ENCODE measurements at places on chromosomes 5 and 9.
A peak's percentile ranks its signal among the peaks of the same experiment; 100 is the strongest.

DNA sequence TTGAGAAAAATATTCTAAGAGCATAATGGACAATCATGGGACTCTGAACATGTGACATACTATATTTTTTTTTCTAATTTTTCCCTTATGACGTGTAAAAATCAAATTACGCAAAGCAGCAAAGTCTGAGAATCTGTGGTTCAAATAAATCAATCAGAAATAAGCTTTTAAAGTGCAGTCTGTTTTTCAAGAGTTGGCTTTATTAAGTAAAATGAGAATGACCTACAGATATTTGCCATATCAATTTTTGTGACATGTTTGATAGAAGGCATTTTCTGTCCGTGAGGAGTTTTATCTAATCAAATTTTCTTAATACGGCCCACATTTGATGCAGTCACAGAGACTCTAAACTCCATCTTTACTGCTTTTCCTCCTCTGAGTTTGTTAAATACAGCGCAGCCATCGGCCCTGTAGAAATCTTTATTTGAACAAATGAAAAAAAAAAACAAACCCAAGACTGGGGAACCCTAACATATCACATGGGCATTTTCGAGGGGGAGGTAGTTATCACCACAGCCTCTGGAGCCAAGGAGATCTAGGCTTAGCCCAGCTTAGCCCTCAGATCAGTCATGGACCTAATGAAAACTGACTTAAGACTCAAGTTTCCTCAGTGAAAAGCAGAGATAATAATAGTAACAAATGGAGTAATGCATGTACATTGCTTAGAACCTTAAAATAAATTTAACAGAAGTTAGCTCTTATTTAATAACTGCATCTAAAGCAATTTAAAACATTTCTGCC, 263.6 kb upstream of the C9orf72 start:
- no peak for DNase-seq

DNA sequence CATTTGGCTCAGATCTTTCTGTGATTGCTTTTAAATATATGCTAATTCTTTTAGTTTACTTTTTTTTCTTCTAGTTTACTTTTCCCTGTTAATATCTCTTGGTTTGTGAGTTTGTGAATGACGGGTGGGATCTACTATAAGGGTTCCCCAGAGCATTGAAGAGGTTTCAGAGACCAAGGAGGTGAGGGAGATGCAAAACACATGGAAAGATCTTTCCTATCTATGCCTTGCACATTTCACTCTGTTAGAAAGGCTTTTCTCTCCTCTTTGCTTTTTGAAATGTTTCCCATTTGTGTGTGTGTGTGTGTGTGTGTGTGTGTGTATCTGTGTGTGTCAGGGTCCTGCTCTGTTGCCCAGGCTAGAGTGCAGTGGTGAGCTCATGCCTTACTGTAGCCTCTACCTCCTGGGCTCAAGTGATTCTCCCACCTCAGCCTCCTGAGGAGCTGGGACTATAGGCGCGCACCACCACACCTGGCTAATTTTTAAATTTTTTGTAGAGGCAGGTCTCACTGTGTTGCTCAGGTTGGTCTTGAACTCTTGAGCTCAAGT, 50.7 kb downstream of the CNTLN start:
- DNase-seq, result no peak

DNA sequence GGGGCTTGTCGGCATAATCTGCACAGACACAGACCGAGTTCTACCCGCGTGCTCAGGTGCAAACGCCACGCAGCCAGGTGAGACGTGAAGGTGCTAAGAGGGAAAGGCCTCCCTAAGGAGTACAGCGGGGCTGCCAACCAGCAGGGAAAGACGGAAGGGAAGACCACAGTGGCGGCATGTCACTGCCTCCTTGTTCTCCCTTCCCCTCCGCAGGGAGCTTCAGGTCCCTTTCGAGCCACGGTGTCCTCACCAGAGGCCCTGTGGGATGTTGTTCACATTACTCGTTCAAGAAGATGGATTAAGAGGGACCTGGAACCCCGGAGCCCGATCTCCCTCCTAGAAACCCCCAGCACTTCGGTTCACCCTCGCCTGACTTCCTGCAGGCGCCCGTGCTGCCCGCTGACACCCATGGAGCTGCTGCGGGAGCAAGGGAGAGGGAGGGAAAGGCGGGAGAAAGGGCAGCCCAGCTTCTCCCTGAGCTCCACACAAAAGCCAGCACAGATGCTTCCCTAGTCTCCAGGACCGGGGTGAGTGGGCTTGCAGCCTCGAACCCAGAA, 686 bp downstream of the BRD9 start:
- DNase-seq, result no peak

DNA sequence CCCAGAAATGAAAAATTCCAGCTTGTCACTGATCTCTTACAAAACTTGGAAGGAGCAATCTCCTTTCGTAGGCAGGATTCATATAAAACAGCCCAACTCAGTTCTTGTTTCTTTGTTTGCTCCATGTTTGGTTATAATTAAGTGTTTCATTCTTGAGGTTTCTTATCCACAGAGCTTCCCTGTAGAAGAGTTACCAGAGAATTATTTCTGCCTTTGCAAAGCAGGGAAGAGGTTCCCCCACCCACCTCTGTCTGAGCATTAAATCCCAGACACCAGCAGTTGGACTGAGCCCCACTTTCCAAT, 34.1 kb upstream of the RAI14 start:
- DNase-seq, result no peak

DNA sequence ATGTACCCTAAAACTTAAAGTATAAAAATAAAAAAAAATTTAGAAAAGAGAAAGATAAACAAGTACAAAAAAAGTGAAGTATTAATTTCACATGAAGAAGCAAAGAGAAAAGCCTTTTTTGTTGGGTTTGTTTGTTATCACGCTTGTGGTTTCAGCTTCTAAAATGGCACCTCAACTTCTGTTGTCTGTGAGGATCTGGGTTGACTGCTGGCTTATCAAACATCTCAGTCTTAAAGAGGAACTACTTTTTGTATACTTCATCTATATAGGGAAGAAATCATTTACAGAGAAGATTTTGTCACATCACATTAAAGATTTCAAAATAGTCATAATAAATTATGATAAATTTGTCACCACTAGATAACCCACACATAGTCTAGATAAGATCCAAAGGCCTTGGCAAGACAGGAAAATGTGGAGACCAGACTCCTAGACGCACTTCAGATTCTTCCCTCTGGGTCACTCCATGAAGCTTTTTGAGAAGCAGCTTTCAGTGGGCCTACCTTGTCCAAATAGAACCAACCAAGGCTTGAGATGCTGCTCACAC, 8.8 kb upstream of the ADGRV1 start:
- DNase-seq, result no peak

GRCh38 chr9:70053864-70054263, 10.2 kb downstream of the MAMDC2 start:
- no peak for DNase-seq

DNA sequence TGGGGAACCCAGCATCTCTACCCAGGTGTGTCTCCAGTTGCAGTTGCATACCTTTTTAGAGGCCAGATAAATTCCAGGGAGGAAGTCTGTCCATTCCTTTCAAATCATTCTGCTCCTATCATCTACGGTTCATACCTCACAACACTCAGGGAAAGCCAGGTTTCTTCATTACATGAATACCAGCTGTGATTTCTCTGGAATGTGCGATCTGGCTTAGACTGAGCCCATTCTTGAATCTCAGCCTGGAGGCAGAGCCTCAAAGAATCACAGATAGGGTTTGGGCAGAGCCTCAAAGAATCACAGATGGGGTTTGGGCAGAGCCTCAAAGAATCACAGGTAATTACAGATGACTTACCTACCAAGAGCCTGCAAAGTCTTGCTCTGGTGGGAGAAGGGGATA, 7.2 kb downstream of the P4HA2 start:
- DNase-seq, result no peak

DNA sequence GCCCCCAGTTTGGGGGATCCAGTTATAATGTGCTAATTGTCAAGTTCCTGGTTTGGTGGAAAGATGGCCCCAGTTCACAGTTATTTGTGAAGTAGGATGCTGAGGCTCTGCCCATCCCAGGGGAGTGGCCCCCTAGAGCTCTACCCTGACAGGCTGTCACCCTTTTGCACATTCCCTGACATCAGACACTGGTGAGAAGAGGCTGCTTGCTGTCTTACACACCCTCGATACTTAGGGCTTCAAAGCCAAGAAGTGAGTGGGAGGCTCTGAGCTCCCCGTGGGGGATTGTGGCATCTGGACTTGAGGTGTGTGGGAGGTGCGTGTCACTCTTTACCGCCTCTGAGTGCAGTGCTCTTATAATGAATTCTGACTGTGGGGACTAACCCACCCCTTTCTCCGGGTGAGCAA, 168.5 kb downstream of the DOCK2 start:
- DNase-seq, result no peak

DNA sequence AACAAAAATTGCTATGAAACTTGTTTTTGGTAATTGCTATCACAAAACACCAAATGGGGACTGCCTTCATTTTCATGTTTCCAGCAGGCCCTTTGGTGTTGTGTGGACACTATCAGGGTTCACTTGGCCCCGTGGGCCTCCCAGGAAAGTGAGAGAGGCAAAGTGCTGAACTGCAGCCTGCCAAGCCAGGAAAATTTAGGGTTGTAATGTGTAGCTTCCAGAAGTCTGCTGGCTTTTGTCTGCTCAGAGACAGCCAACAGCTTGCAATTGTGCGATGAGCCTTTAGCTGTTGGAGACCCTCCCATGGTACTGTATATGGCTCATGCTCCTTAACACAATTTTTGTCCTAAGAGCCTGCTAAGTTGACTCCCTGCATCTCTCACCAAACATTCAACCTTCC, 105.7 kb upstream of the EQTN start:
- no peak for DNase-seq

GRCh38 chr9:114476891-114477469, 28.3 kb downstream of the WHRN start:
- DNase-seq, result no peak

- DNase-seq, result peak; percentile 20
Measured at GRCh38 chr9:123267481-123268198, 746 bp downstream of the STRBP start.

- peak; percentile 26 for DNase-seq
Measured at GRCh38 chr9:107548298-107549142, 59.0 kb upstream of the KLF4 start.

DNA sequence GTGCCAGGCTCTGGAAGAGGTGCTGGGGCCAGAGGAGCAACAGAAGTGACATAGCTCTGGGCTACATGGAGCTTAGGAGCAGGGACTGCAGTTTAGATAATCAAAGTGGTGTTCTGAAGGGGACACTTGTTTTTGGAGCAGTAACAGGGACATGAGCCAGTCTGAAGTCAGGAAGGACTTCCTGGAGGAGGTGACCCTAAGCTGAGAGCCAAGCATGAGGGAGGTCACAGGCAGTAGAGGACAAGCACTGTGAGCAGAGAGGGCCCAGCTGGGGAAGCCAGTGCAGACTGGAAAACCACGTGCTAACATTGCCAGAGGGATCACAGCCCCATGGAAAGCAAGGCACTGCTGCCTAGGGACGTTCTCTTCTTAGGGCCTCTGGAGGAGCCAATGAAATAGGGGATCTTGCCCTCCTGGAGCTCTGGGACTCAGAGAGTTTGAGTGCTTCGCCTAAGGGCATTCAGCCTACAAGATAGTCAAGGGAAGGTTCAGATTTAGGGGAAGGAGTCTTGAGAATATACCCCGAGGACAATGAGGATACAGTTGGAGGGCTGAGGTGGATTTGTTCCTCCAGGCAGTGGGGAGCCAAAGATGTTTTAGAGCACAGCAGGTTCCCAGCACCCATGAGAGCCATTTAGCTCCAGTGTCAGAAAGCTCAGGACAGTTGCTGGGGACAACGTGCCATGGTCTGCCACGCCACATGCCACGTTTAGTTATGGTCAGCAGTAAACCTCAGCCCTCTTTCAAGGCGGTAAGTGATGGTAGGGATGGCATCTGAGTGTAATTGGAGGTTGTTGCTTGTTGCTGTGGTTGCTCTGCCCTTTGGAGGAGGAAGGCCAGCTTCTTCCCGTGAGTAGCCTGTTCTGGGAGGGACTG, 40.5 kb upstream of the SH3PXD2B start:
- no peak for DNase-seq

DNA sequence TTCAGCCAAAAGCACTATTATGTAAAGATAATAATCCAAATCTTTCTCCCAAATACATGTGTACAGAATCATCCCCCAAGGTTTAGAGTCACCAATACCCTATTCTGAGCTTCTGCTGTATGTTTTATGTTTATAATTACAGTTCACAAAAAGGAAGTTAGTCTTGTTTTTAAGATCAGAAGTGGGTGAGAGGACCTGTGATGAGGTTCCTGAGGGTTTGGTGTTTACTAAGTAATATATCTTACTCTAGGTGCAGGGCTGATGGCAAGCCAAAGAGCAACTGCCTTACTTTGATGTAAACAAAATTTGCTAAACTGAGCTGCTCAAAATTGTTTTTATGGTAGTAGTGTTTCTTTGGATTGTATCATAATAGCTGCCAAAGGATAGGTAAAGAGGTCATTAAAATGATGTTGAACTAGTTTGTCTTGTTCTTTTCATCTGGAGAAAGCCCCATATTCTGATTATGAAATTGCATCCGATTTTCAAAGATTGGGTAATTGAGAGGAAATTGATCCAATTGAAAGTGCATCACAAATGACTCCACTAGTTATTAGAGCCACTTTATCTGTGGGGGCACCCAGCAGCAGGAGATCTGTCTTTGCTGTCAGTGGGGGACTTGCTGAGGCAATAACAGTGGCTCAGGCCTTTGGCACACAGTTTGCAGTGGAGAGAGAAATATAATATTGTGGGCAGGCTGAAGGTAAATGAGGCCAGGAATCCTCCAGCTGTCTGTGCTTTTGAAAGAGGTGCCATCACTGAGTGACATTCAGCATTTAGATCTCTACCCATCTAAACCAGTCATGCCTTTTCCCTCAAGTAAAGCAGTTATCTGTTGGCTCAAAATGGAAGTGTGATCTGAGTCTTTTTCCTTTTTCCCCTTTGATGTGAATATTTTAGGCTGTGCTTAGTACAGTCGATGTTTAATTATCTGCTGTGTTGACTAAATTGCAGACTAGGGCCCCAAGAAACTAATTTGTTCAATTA, 14.1 kb downstream of the TRIM32 start:
- no peak for DNase-seq

DNA sequence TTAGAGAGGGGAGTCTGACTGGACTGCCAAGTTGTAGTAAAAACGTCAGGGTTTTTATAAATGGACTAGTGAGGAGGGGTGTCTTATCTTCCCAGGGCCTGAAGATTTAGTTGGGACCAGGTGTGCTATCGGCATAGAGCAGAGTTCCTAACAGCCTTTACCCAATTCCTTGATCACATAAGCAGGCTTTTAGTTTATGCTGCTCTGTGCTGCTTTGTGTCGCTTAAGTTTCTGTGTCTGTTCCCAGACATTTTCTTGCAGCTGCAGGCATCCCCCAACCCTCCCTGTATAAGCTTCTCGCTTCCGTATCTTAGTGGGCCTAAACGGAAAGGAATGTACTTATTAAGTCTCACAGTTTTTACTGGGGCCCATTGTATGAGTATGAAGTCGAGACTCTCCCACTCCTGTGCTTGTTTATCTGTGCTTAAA, 2.6 kb upstream of the SMC5 start:
- peak; percentile 48 for DNase-seq

GRCh38 chr5:107669096-107670031, 1.4 kb downstream of the EFNA5 start:
- DNase-seq, result peak; percentile 58

Measured in right hindlimb (tissue), 1 donor.